HFF-Myc (cell line): ENCODE measurements at places on chromosomes 6 and 20.

- no peak for DNase-seq
Measured at GRCh38 chr6:167665698-167666330, 160.9 kb upstream of the AFDN start.

GRCh38 chr6:21496706-21497105 lies 96.8 kb upstream of the SOX4 start:
- no peak for DNase-seq

GRCh38 chr6:336159-337114 lies 44.1 kb downstream of the DUSP22 start:
- DNase-seq = no peak

DNA sequence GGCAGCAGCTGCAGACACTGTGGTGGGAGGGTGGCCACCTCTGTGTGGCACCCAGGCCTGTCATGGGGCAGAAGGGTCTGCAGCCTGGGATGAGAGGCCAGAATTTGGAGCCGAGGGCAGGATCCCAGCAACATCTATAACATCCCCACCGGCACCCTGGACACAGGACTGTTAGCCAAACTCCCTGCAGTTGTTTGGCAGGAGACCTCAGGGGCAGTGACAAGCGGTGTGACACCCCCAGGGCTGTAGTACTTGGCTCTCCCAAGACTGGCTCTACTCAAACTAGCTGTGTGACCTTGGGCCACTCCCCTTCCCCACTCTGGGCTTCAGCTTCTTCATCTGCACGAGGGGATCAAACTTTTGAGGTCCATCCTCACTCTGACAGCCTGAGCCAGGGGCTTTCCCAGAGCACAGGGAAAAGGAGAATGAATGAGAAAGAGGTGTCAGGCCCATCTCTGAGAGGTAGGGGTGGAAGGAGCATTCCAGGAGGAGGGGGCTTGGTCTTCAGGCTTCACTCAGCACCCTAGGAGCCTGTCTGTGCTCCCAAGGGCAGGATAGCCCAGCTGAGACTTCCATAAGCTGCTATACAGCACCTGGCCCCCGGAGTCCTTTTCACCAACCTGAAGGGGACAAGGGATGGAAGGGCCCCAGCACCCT lies 64.0 kb downstream of the MDGA1 start:
- no peak for DNase-seq

GRCh38 chr20:6384380-6384779 lies 261.6 kb upstream of the FERMT1 start:
- no peak for DNase-seq

GRCh38 chr6:6583836-6584235 lies 4.7 kb upstream of the LY86 start:
- DNase-seq = no peak

DNA sequence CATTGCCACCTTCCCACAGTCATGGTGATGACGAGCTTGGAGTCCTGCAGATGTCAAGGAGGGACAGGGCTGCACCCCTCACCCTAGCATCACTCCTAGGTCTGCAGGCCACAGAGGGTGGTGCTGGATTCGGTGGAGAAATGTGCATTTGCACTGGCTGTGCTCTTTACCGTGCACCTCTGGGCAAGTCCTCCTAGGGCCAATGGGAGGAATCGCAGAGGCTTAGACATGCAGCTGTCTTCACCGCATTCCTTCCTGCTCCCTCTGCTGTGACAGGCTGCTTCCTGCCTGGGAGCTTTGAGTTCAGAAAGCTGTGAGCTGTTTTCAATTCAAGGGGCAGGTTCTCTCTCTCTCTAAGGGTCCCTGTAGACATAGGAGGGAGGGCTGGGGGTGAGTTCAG lies 85.1 kb downstream of the EDN3 start:
- no peak for DNase-seq

DNA sequence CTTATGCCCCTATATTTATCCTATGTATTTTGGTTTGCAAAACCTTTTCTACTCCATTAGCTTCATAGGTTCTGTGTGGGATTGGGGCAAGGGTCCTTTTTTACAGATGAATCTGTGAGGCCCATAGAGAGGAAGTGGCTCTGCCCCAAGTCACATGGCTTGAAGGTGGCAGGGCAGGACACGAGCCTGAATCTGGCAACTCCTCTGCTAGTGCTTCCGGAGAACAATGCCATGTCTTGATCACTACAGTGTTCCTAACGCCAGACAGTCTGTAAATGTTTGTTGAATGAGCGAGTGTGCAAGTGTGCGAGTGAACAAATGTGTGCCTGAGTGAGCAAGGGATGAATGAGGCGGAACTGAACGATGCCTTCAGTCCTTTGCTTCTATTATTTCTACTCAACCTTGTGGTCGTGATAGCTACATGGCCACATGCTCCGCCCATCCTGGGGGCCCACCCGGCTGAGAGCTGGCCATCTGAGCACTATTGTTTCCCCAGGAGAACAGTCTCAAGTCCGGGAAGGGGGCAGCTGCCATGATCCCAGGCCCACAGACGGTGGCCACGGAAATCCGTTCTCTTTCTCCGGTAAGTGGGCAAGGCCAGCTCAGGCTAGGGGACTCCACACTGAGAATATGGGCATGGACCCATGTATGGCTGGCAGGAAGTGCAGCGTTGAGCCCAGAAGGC lies 17.8 kb upstream of the AAR2 start:
- DNase-seq = no peak

DNA sequence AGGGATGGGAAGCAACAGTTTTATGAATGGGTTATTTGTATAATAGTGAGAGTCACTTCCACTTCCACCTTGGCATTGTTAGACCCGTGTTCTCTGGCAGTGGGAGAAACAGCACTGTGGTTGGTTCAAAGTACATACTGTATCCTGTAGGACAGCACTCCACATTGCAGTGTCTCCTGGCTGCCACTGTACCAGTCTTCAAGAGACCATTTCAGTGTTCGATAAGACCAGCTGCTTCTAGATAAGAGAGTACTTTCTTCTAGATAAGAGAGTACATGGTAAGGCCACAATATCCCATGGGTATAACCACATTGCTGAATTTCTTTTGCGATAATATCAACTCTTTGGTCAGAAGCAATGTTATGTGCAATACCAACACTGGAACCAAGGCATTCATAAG lies 28.8 kb downstream of the FITM2 start:
- DNase-seq = no peak

DNA sequence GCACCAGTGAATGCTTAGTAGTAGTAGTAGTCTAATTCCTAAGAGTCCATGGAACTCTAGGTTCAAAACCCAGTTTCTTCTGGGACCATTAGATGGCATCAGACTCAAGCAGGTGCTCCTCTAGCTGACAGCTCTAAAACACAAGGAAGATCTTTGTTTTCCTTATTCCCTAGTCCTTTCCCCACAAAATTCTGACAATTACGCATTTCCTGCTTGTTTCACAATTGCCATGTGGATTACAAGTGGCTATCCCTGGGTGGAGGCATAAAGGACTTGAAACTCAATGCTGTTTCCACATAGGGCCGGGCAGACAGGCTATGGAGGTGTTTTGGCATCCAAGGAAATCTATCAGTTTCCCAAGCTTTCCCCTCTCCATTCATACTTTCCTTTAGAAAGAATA lies 9.2 kb upstream of the HLA-DOB start:
- no peak for DNase-seq
